Sciatic nerve (tissue), 2 donors: ENCODE measurements at places on chromosomes 7 and 10.

DNA sequence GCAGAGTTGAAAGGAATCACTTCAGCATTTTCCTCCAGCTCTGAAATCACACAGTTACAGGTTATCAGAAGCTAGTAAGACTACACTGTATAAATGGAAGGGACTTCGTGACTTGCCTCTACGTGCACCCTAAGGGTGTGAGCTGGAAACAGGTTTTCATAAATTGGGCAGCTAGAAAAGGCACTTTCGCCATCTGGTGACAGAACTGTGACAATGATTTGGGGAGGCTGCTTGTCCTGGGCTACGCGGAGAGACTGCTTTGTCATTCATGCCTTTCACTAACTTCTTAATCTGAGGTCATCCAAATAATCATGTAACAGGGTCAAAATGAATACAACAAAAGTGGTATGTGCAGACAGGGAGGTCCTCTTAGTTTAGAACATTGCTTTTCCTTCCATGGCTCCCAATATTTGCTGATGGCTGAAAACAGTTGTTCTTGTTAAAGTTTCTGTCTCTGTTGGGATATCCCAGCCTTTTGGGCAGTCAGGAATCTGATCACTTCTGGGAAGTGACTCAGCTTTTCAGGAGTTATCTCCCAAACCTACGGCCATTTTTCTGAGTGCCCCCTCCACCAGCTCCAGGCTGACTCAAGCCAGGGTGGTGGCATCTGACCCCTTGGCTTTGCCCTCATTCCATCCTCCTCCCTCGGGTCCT lies 17.8 kb downstream of the VWC2 start:
- DNase-seq: no peak

GRCh38 chr10:51002469-51002868 lies 71.8 kb upstream of the PRKG1 start:
- DNase-seq: no peak

DNA sequence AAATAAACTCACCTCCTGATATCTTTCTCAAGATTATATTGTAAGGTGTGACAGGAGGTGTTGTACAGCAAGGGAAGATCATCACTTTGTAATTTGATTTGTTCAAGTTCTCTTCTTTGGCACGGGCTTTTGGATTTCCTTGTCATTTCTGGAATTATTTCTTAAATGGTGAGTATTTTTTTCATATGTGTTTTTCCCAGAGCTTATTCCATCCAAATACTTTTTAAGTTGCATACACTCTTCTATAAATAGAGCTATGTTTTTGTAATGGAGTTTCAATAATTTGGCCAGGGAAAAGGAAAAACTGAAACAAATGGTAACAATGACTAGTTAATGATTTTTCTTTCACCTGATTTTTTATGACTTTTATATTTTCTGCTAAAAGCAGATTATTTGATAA lies 92.5 kb downstream of the CFAP58 start:
- DNase-seq: no peak

DNA sequence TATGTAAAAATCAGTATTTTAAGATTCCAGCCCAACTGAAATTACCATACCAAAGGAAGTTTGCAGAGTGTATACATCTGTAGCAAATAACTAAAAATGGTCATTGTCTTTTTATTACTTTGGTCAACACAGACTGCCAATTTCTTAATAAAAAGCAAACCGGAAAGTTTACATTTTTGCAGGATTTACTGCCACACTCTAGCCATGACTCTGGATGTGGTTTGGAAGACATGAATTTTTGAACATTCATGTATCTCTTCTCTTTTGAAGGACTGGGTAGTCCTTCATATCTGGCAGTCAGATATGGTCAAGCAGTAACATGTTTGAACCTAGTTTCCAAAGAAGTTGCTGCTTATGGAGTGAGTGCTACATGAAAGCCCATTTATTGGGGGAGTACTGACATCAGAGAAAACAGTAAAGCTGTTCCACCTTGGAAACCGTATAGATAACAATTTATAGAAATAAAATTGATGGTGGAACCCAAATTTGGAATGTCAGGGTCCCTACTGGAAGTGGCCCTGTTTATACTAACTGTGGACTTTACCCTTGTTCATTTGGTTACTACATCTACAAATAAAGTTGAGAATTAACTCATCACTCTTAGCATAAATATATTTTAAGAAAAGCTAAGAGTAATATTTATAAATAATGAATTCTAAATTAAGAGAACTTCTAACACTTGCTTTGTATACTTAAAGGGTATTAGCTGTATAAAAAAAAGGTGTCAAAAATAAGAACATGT lies 84.6 kb downstream of the ZMYND11 start:
- DNase-seq: no peak

GRCh38 chr7:30175180-30175579 lies 40.4 kb downstream of the MTURN start:
- DNase-seq: no peak

DNA sequence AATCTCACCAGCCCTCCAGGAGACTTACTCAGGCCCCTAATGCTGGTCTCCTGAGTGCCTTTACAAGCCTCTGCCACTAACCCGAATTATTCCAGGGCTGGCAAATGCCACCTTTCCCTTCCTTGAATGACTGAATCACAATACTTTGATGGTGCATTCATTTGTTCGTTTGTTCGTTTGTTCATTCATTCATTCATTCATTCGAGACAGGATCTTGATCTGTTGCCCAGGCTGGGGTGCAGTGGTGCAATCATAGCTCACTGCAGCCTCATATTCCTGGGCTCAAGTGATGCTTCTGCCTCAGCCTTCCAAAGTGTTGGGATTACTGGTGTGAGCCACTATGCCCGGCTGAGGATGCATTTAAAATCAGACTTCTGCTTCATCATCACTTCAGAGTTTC lies 6.0 kb downstream of the ZNF12 start:
- no peak for DNase-seq

- DNase-seq: no peak
These were observed 70.8 kb downstream of the FRMD4A start for GRCh38 chr10:14259696-14260566.

- no peak for DNase-seq
These were observed 103.8 kb downstream of the MLLT10 start for GRCh38 chr10:21637795-21638194.

DNA sequence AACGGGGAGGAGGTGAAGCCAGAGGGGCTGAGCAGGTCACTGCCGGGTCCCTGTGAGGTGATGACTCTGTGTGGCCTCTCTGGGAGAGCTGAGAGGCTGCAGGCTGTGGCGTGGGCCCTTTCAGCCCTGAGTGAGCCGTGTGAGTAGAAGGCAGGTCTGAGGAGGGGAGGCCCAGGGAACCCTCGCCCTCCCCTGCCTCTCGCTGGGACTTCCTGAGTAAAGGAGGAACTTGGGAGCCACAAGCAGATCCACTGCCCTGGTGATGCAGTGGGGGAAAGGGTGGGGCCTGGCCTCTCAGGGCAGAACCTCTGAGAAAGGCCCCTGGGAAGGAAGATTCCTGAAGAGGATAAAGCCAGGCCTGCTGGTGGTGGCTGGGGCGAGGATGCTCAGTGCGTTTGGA lies 22.8 kb downstream of the EEPD1 start:
- DNase-seq: no peak

GRCh38 chr7:151207804-151208203 lies 2.5 kb downstream of the H2BK1 start:
- DNase-seq: no peak

- DNase-seq: no peak
These were observed 18.5 kb upstream of the MGMT start for GRCh38 chr10:129448539-129448938.

- no peak for DNase-seq
These were observed 8.8 kb downstream of the GSTO2 start for GRCh38 chr10:104277785-104278184.

DNA sequence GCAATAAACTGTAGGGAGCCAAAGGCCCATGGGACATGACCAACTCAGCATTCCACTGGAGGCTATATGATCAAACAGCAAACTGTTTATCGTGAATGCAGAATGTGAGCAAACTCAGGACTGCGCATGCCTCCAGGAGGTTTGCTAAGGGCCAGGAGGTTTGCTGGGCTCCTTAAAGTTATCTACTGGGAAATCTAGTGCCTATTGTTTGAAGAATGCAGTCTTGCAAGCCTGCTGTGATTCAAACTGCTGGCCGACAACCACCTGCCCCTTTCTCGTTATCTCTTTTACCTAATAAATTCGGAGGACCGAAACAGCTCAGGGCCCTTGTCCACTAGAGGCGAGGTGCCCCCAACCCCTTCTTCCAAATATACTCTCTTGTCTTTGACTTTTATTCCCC lies 404.1 kb downstream of the KCNMA1 start:
- DNase-seq: no peak

DNA sequence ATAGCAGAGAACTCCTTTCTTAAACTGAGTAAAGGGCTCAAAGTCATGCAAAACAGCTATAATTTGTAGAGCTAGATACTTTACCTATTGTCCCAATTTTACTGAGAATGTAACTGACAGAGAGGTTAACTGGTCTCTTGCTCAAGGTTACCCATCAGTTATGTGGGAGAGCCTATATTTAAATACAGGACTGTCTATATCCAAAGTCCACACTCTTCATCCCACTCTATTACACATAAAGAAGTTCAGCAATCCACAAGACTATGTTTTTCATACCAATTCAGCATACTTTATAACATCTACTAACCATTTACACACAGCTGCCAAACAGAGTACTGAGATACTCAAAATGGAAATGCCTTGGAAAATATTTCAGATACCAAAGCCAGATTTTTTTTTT lies 100.2 kb downstream of the MICU1 start:
- DNase-seq: no peak

- no peak for DNase-seq
These were observed 20.9 kb downstream of the MAP3K8 start for GRCh38 chr10:30454744-30455510.
